H9 (cell line): ENCODE measurements at places on chromosomes 6 and 20.
A peak's percentile ranks its signal among the peaks of the same experiment; 100 is the strongest.

GRCh38 chr20:12970372-12970821, 38.4 kb upstream of the SPTLC3 start:
- DNase-seq = no peak

DNA sequence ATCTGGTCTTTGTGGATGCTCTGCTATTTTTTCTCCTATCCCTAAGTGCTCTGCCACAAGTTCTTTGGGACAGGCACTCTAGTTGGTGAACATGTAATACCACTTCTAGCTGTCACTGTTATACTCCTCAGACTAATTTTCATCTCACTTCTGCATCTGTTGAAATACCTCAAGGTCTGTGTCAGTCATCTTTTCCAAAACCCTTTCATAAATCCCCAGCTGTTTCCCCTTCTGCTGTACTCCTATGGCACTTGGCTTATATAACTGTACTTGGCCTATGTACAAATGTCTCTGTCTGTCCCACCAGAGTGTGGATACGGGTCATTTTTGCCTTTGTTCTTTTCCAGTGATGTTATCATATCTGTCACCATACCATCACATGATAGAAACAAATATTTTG, 124.2 kb downstream of the FHL5 start:
- DNase-seq = no peak

DNA sequence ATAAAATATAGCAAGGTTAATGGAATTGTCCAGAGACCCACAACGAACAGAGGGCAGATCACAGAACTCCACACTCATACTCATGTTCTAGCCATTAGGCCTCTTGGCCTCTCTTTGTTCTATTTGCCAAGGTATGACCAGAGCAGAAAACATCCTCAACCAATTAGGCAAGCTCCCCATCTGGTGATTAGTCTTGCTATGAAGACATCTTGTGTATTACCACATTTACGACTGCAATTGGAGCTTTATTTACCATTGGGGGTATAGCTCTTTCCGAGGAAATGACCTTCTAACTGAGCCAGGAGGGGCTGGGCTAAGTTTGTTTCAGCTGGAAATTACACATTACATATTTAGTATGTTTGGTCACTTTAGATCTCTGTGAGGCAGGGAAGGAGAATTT, 593.9 kb downstream of the CD109 start:
- DNase-seq = no peak

DNA sequence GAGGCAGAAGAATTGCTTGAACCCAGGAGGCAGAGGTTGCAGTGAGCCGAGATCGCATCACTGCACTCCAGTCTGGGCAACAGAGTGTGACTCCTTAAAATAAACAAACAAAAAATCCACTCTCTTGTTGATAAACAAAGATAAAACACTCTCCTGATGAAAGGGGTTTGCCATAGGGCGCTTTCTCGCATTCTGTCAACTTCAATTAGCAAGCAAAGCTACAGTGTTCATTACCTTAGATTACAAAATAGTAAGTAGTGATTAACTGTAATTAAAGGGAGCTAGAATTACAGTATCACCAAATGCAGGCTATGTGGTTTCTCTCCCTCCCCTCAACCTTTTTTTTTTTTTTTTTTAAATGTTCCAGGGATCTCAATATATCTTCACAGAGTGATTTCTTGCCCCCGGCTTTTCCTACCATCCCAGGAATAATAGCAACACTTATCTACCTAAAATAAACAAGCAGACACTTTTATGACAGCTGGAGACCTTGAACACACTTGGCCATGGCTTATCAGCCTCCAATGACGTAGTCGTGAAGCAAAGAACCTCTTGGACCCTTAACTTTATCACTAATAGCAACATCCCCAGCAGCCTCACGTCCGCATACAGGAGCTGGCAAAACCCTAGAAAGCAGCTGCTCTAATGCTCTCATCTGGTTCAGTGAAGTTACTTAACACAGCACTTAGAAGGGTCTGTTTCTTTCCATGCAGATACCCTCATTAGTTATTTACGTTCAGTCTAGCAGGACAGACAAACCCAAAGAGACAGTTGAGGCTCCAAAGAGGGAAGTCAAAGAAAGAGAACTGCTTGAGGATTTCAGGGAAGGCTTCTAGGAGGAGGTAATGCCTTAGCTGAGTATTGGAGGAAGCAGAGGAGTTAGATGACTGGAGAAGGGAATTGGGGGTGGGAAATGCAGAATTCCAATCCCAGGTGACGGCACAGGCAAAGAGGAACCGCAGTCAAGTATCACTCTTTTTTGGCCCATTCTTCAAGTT, 37.9 kb upstream of the NEDD9 start:
- DNase-seq = no peak

- DNase-seq = no peak
These were observed 62.6 kb upstream of the SIRPA start for GRCh38 chr20:1832634-1833033.

GRCh38 chr6:35719830-35720733, 16.8 kb upstream of the ARMC12 start:
- DNase-seq = peak; percentile 54

DNA sequence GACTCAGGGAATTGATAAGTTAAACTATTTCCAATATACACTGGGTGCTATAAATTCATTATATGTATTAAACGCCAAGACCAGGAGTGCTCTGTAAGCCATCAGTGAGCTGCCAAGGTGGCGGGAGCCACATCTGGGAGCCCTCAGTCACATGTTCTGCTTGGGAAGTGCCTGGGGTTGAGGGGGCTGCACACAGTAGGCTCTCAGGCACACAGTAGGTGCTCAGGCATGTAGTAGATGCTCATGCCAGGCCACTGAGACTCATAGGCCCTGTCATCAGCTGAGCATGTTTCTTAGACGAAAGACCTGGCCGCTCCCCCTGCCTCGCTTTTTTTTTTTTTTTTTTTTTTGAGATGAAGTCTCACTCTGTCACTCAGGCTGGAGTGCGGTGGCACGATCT, 83.3 kb upstream of the BHLHE23 start:
- DNase-seq = peak; percentile 7

GRCh38 chr6:127404594-127405178, 54.5 kb downstream of the KIAA0408 start:
- no peak for DNase-seq
